ENCODE measurements at places on chromosomes 5 and 9.

DNA sequence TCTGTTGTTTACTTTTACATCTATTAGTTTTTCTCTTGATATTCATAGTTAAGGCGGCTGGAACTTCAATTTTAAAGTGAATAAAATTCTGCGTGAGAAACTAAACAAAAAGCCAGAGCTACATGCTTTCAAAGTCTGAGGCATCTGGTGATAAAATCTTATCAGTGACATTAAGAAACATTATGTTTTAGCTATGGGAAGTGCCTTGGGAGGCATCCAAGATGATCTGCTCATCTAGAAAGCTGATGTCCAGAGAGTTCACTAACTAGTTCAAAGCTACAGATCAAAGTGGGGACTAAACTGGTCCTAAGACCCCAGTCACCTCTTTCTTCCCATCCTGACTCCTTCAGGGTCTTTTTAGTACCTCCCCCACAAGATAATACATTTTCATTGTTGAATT, 37.2 kb downstream of the MRPS27 start:
- no peak for DNase-seq

DNA sequence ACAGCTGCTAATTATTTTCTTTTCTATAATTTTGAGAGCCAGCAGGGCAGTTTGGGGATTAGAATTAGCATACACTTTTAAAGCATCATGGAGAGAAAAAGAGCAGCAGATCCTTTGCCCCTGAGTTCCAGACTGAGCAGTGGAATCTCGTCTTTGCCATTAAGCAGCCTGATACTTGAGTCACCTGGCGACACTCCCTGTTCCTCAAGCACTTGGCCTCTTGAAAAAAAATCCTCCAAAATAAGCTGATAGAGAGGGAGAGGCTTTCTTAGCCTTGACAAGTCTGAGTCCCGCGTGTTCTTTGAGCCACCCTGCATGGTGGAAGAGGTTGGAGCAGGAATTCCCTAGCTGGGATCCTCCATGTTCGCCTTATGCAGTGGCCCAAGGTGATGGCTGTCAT, 398.3 kb downstream of the IRX2 start:
- DNase-seq, result no peak

- DNase-seq, result no peak
Measured at GRCh38 chr5:108634617-108635288, 112.9 kb upstream of the FER start.

GRCh38 chr9:101325053-101325452, 59.8 kb downstream of the BAAT start:
- DNase-seq, result no peak

GRCh38 chr9:19223724-19224123, 6.8 kb upstream of the DENND4C start:
- no peak for DNase-seq

DNA sequence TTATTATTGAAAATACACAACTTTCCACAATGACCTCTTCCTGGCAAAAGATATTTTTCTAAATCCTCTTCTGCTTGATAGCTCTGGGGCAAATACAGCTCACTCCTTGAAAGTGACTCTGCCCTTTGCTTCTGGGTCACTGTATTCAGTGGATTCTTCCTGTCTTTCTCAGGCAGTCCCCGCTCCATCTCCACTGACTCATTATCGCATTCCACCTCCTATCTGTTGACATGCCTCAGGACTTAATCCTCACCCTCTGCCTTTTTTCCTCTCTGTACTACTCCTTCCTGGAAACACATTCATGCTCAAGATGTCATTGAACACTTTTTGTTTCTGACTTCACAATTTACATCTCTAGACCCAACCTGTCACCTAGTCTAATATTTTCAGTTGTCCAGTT, 8.4 kb upstream of the RGS7BP start:
- no peak for DNase-seq

- DNase-seq, result no peak
Measured at GRCh38 chr5:59769041-59769360, 124.5 kb downstream of the PDE4D start.

DNA sequence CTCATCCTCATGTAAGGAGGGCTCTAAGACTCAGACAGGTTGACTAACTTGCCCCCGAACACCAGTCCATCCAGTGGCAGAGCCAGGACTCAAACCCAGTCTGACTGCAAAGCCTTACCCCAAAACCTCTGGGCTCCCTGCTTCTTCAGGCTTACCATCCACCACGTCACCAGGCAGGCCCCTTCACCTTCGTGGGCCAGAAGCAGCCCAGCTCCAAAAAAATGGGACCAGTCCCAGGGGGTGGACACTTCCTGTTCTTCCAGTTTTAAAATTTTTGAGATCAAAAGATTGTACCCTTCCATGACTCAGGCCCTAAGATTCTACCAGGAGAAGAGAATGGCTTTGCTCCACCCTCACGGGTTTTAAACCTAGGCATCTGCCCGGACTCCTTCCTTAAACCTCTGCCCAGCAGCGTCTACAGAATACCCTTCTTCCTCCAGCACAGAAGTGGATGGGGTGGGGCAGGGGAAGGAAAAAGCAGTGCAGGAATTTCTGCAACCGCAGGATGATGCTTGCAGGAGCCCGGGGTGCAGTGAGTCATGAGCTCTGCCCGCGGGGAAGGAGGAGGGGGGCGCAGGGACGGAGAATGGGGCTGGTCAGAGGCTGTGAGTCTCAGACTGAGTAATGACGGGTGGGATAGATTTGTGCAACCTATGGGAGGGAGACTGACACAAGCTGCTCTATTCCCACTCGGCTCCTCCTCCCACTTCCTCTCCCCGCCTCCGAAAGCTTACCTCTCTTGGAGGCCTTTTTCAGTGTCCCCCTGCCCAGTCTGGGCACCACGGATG, 50.4 kb upstream of the STXBP1 start:
- DNase-seq, result no peak

GRCh38 chr9:34610434-34611206, 1.3 kb downstream of the RPP25L start:
- no peak for DNase-seq

DNA sequence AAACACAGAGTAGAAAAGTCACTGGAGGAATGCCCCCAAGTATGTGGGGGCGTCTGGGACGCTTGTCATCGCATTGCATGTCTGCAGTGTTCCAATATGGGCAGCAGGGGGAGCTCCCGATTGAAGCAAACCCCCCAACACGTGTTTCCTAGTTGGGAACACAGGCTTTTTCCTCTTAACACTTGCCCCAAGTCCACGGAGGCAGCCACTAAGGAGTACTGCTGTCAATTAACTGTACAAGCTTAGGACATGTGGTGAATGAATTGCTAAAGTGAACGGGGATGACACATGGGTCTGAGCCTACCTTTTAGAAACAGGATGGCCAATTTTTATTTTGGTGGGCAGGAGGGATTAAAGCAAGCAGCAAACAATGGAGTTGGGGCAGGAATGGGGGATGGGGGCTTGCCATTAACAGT, 2.2 kb downstream of the GABRB2 start:
- DNase-seq, result peak; percentile 66

- no peak for DNase-seq
Measured at GRCh38 chr5:55671975-55672374, 40.1 kb downstream of the SLC38A9 start.

- no peak for DNase-seq
Measured at GRCh38 chr9:76296561-76297310, 97.5 kb downstream of the RFK start.

DNA sequence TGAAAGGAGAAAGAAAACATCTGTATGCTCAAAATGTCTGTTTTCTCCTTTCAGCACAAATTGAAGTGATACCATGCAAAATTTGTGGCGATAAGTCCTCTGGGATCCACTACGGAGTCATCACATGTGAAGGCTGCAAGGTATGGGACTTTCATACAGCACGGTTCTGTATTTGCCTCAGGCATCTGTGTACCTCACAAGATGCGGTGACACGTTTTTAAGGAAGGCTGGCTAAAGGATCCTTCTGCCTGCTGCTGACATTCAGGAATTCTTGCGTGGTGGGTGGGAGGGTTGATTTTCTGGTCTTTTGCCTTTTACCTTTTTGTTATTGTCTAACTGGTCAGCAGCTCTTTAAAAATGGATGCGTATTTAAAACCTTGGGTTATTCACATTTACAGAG, 133.1 kb downstream of the RORB start:
- no peak for DNase-seq

- DNase-seq, result no peak
Measured at GRCh38 chr9:75734802-75735201, 155.7 kb upstream of the PCSK5 start.

All from glutamatergic neuron (in vitro differentiated cells).